ENCODE measurements at places on chromosomes 5 and 9.

GRCh38 chr5:58937031-58937681, 354.3 kb downstream of the RAB3C start:
- no peak for DNase-seq

DNA sequence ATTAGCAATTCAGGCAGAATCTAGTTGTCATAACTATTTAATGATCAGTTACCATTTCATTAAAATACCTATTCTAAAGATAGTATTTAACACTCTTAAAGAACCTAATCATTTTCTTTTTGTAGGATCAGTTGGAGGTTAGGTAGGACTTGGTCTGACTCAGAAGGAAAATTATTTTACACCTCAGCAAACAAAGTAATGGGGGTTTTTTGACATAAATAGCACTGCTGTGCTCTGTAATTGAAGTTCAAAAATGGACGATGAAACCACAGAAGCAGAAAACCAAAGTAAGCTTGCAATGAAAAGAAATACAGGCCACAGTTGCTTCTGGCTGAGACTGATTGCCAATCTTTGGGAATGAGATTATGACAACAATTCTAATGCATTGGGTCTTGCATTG, 187.0 kb upstream of the TRPM3 start:
- no peak for DNase-seq

GRCh38 chr5:82358457-82358856, 80.3 kb upstream of the RPS23 start:
- no peak for DNase-seq

- no peak for DNase-seq
Measured at GRCh38 chr9:92312887-92313623, 12.1 kb downstream of the NOL8 start.

- DNase-seq: no peak
Measured at GRCh38 chr5:16886366-16886736, 49.7 kb downstream of the MYO10 start.

All from stimulated activated CD8-positive, alpha-beta memory T cell treated with anti-CD3 and anti-CD28 coated beads, Interleukin-15, amount 100 ng/mL, for 1 hour (primary cell).